Stomach (tissue), 19 donors: ENCODE measurements at places on chromosomes 6 and 20. TPM values are rescaled to one million over a fixed set of nuclear protein-coding genes. Genes with fewer than 3 reads are reported as not detected.
A peak's percentile ranks its signal among the peaks of the same experiment; 100 is the strongest.

- DNase-seq, result no peak
- H3K36me3 ChIP-seq, result no peaks in the 10 kb centered on the region
- no peak overlapping the region for H3K4me3 ChIP-seq
- H3K4me1 ChIP-seq, result no peaks in the 10 kb centered on the region
Observed at GRCh38 chr20:63428906-63429575, 43.4 kb downstream of the KCNQ2 start.

The SLC17A1 gene
- polyA plus RNA-seq, result not detected

DNA sequence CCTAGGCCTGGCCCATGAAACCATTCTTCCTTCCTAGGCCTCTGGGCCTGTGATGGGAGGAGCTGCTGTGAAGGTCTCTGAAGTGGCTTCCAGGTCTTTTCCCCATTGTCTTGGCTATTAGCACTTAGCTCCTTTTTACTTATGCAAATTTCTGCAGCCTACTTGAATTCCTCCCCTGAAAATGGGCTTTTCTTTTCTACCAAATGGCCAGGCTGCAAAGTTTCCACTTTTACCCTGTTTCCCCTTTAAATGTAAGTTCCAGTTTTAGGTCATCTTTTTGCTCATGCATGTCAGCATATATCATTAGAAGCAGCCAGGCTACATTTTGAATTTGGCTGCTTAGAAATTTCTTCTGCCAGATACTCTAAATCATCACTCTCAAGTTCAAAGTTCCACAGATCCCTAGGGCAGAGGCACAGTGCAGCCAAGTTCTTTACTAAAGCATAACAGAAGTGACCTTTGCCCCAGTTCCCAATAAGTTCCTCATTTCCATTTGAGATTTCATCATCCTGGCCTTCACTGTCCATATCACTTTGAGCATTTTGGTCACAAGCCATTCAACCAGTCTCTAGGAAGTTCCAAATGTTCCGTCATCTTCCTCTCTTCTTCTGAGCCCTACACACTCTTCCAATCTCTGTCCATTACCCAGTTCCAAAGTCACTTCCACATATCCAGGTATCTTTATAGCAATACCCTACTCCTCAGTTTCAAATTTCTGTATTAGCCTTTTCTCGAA, 71.9 kb downstream of the TBC1D7 start:
- H3K4me1 ChIP-seq, result peaks cover 13% of the 10 kb centered on the region
- H3K27ac ChIP-seq, result no peak overlapping the region
- no peaks in the 10 kb centered on the region for H3K27me3 ChIP-seq
- no peaks in the 10 kb centered on the region for H3K36me3 ChIP-seq
- DNase-seq, result no peak
- no peak overlapping the region for H3K4me3 ChIP-seq

DNA sequence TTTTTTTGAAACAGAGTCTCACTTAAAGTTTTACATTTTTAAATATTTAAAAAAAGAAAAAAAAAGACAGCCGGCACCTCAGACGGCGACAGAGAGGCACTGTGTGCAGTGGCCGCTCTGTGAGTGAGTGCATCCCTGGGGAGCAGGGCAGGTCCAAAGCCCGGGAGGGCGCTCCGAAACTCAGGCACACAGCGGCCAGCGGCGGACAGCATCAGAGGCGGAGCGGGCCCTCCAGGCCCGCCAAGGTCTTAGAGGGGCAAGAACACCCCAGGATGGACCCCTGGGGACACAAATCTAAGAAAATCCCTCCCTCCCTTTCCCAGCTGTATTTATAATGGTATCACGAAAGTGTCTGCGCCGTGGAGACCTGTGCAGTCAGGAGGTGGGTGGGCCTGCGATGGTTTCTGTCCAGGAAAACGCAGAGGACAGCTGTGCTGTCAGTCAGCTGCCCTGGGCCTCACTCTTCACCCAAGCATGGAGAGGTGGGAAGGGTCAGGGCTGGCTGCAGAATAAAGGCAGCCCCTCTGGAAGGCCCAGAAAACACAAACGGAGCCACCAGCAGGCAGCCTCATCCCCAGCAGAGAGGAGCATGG, 43.8 kb downstream of the TAF4 start:
- H3K27me3 ChIP-seq, result no peaks in the 10 kb centered on the region
- no peak overlapping the region for H3K27ac ChIP-seq
- no peak overlapping the region for H3K4me3 ChIP-seq
- no peak for DNase-seq

GRCh38 chr6:119742188-119742803, 392.7 kb upstream of the MAN1A1 start:
- no peak overlapping the region for H3K27ac ChIP-seq
- DNase-seq, result peak; percentile 67
- no peaks in the 10 kb centered on the region for H3K36me3 ChIP-seq
- no peaks in the 10 kb centered on the region for H3K4me1 ChIP-seq
- no peaks in the 10 kb centered on the region for H3K27me3 ChIP-seq

The DYNLT2 gene
- 0.46 TPM for polyA plus RNA-seq

GRCh38 chr6:157535340-157536222, 154.6 kb downstream of the ZDHHC14 start:
- H3K27ac ChIP-seq, result peak overlapping the region; percentile 77
- peaks cover 20% of the 10 kb centered on the region for H3K4me1 ChIP-seq
- DNase-seq, result no peak
- no peaks in the 10 kb centered on the region for H3K36me3 ChIP-seq
- H3K27me3 ChIP-seq, result no peaks in the 10 kb centered on the region

- H3K27me3 ChIP-seq, result no peaks in the 10 kb centered on the region
- no peak overlapping the region for H3K4me3 ChIP-seq
- DNase-seq, result no peak
- no peaks in the 10 kb centered on the region for H3K36me3 ChIP-seq
- H3K27ac ChIP-seq, result no peak overlapping the region
- no peaks in the 10 kb centered on the region for H3K4me1 ChIP-seq
Observed at GRCh38 chr20:51979226-51979625, 176.9 kb upstream of the SALL4 start.

DNA sequence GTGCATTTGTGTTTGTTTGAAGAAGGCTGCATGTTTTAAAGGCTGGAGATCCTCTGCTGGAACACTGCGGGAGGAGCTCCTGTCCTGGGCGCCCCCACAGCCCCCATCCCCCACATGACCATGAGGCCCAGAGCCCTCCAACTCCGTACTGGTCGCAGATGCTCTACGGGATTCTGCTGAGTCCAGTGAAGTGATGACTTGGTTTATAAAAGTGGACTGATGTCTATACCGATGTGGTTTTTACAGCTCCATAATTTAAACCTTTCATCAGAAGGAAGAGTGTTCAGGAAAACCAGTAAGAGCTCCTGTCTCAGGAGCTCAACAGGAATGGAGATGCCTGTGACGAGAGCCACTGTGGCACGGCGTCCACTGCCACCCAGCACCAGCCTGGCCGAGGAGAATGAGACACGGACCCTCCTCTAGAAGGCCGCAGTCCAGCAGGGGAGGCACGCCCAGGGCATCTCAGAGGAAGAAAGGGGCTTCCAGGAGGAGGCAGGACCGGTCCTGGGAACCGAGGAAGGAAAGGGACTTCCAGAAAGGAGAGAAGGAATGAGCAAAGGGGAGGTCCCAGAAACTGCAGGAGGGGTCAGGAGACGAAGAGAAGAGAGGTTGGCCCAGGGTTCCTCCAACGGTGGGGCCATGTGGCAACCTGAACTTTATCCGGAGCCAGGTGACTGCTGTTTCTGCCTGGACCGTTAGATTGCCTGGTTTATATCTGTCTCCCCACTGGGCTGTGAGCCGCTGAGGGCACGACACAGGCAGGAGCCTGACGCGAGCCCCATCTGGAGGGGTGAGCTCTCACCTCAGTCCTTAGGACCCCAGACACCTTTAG, 26.9 kb downstream of the BFSP1 start:
- peak overlapping the region; percentile 59 for H3K4me3 ChIP-seq
- DNase-seq, result no peak
- H3K4me1 ChIP-seq, result peaks cover 13% of the 10 kb centered on the region
- no peak overlapping the region for H3K27ac ChIP-seq
- no peaks in the 10 kb centered on the region for H3K36me3 ChIP-seq

DNA sequence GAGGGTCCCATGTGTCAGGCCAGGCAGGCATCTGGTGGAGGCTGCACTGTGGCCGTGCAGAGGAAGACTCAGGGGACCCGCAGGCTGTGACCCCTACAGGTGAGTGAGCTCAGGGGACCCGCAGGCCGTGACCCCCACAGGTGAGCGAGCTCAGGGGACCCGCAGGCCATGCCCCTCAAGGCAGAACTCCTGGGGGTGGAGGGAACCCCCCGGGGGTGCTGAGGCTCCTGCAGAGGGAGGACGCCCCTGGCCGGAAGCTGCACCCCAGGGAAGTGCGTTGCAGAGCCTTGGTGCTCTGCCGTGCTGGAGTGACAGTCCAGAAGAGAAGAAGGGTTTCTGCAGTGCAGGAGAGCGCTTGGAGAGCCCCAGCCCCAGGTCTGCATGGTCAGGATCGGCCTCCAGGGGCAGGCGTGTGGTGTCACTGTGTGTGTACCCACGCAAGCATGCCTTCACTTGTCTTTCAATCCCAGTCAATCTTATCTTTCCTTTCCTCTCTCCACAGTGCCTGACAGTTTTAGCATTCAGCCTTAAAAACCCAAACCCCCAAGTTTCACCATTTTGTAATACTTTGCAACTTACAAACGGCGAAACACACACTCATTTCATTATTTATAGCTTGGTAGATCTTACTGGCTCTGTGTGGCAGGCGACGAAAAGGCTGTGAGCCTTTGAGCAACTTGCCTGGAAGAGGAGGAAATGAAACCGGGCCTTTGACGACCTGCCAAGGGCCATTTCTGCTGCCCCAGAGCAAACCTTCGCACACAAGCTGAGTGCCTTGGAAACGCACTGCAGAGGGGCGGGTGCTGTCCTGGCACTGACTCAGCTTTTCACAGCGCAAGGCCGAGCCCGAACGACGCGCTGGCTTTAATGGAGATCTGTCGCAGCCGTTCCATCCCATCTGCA, 101.4 kb upstream of the AGPAT4 start:
- peak overlapping the region; percentile 20 for H3K27ac ChIP-seq
- no peaks in the 10 kb centered on the region for H3K36me3 ChIP-seq
- H3K4me3 ChIP-seq, result peak overlapping the region; percentile 1
- peaks cover 20% of the 10 kb centered on the region for H3K4me1 ChIP-seq
- no peaks in the 10 kb centered on the region for H3K27me3 ChIP-seq

GRCh38 chr6:81844686-81845085, 92.2 kb upstream of the TENT5A start:
- H3K4me1 ChIP-seq, result no peaks in the 10 kb centered on the region
- H3K4me3 ChIP-seq, result no peak overlapping the region
- no peak for DNase-seq
- H3K27ac ChIP-seq, result no peak overlapping the region
- H3K27me3 ChIP-seq, result no peaks in the 10 kb centered on the region

GRCh38 chr6:150813993-150814359, 51.5 kb upstream of the MTHFD1L start:
- peaks cover 5% of the 10 kb centered on the region for H3K4me1 ChIP-seq
- H3K27ac ChIP-seq, result no peak overlapping the region
- H3K4me3 ChIP-seq, result no peak overlapping the region
- peaks cover 22% of the 10 kb centered on the region for H3K36me3 ChIP-seq

- H3K27me3 ChIP-seq, result peaks cover 73% of the 10 kb centered on the region
- peak overlapping the region; percentile 17 for H3K4me3 ChIP-seq
- no peak overlapping the region for H3K27ac ChIP-seq
- no peak for DNase-seq
- H3K36me3 ChIP-seq, result no peaks in the 10 kb centered on the region
Observed at GRCh38 chr6:12748815-12749521, 32.4 kb downstream of the PHACTR1 start.

- peaks cover 52% of the 10 kb centered on the region for H3K36me3 ChIP-seq
- no peak for DNase-seq
- H3K27me3 ChIP-seq, result no peaks in the 10 kb centered on the region
Observed at GRCh38 chr20:49161428-49162152, 26.5 kb downstream of the STAU1 start.

GRCh38 chr6:4155848-4156466, 20.6 kb upstream of the ECI2 start:
- peak; percentile 80 for DNase-seq
- H3K4me1 ChIP-seq, result no peaks in the 10 kb centered on the region
- H3K27ac ChIP-seq, result no peak overlapping the region
- H3K36me3 ChIP-seq, result no peaks in the 10 kb centered on the region

The EHMT2 gene
- 27.3 TPM for polyA plus RNA-seq

GRCh38 chr6:40962241-40962640, 76.8 kb downstream of the UNC5CL start:
- no peaks in the 10 kb centered on the region for H3K27me3 ChIP-seq
- DNase-seq, result no peak
- no peaks in the 10 kb centered on the region for H3K36me3 ChIP-seq
- no peak overlapping the region for H3K4me3 ChIP-seq
- H3K27ac ChIP-seq, result no peak overlapping the region
- no peaks in the 10 kb centered on the region for H3K4me1 ChIP-seq

The TBX18 gene
- 0.53 TPM for polyA plus RNA-seq

GRCh38 chr6:27897580-27898206, 14.5 kb downstream of the OR2B2 start:
- H3K4me3 ChIP-seq, result no peak overlapping the region
- no peak for DNase-seq
- H3K27ac ChIP-seq, result no peak overlapping the region
- peaks cover 27% of the 10 kb centered on the region for H3K4me1 ChIP-seq
